Calu3 (cell line): ENCODE measurements at places on chromosomes 5 and 9.

DNA sequence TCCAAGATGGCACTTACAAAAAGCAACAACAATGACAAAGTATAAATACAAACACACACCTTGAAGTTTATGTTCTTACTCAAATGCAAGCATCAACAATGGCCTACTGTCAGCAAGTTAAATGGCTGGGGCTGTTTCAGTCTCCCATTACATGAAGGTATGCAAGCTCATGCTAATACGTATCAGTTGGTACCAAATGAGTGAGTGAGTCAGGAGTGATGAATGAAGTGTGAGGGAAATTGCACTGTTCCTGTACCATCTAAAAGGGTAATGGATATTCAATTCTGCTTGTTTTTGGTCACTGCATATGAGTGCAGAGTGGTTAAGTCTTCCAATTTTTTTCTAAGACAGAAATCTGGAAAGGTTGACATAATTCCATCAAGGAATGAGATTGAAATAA is 964.9 kb downstream of the MAT2B start:
- no peak overlapping the region for H3K4me3 ChIP-seq
- H3K27ac ChIP-seq = no peak overlapping the region

DNA sequence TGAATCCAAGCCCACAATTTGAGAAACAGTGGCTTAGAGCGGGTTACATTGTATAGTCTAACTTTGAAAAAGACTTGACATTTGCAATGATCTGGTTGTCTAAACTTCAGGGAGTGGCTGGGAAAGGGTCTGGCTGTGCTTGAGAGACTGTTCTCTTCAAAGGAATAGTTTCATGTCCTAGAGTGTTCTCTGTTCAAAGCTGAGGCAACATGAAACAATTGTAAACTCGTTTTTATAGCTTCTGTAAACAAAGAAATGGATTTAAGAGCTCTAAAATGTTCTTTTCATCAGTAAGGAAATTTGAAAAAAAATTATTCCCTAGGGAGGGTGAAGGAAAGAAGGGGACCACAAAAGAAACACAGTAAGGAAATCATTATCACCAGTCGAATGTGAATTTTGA is 41.6 kb downstream of the FOCAD start:
- no peak overlapping the region for H3K27ac ChIP-seq
- H3K4me3 ChIP-seq = no peak overlapping the region
- H3K27me3 ChIP-seq = no peaks in the 10 kb centered on the region
- H3K4me1 ChIP-seq = no peaks in the 10 kb centered on the region
- DNase-seq = no peak

DNA sequence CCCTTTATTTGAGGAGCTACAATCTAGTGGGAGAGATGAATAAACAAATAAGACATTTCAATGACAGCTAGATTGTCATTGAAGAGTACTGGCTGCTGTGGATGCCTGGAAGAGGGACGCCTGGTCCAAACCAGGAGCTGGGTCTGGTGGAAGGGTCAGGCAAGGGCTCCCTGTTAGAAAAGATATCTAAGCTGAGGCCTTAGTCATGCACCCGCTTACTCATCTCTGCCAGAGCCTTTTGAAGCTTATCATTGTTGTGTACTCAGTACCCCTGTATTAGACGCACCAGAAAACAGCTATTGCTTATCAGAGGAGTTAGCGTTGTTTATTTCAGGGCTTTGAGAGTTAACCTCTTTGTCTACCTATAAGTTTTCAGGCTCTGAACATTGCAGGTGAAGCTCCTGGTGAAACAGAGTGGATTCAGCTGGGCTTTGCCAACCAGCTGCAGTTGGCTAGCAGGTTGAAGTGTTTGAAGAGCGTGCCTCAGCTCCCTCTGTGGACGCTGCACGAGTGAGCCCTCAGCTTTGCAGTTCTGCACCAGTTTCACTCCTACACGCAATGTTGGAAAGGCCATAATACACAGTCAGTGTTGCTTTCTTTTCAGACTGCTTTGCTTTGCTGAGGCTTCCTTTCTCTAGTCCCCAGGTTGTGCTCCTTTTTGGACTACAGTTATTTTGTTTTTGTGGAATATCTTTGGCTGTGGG is 5.6 kb upstream of the GPR151 start:
- H3K4me3 ChIP-seq = no peak overlapping the region
- peaks cover 9% of the 10 kb centered on the region for H3K4me1 ChIP-seq
- H3K36me3 ChIP-seq = no peaks in the 10 kb centered on the region
- peaks cover 13% of the 10 kb centered on the region for H3K27me3 ChIP-seq
- H3K27ac ChIP-seq = no peak overlapping the region

GRCh38 chr9:89606624-89607311 is 2.0 kb downstream of the GADD45G start:
- H3K27ac ChIP-seq = peak overlapping the region; percentile 83
- H3K27me3 ChIP-seq = peaks cover 22% of the 10 kb centered on the region
- peak; percentile 50 for DNase-seq
- H3K4me1 ChIP-seq = peaks cover 13% of the 10 kb centered on the region
- H3K4me3 ChIP-seq = peak overlapping the region; percentile 82
- peaks cover 32% of the 10 kb centered on the region for H3K36me3 ChIP-seq

GRCh38 chr5:115758356-115758755 is 58.1 kb downstream of the CDO1 start:
- H3K4me1 ChIP-seq = no peaks in the 10 kb centered on the region
- no peak overlapping the region for H3K4me3 ChIP-seq
- no peak overlapping the region for H3K27ac ChIP-seq
- H3K27me3 ChIP-seq = no peaks in the 10 kb centered on the region

DNA sequence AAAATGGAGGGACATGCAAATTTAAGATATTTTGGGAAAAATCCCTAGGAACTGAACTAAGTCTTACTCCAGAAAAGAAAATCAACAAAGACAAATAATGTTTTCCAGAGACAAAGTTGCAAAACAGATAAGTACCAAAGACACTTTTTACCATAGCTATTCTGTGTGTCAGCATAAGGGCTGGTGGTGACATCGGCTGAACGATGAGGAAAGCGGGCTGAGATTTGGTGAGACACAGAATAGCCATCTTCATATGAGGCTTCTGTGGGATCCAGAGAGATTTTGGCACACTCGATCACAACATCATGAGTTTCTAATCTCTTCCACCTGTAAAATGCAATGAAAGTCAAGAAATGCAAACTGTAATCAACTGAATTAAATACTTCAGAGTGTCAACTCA is 32.3 kb downstream of the TSC1 start:
- H3K36me3 ChIP-seq = peaks cover 15% of the 10 kb centered on the region
- no peaks in the 10 kb centered on the region for H3K4me1 ChIP-seq
- H3K4me3 ChIP-seq = no peak overlapping the region
- DNase-seq = no peak

GRCh38 chr9:101365181-101365580 is 19.6 kb downstream of the BAAT start:
- H3K36me3 ChIP-seq = peaks cover 5% of the 10 kb centered on the region
- H3K4me3 ChIP-seq = no peak overlapping the region
- H3K27me3 ChIP-seq = no peaks in the 10 kb centered on the region
- no peak for DNase-seq
- H3K27ac ChIP-seq = peak overlapping the region; percentile 77

DNA sequence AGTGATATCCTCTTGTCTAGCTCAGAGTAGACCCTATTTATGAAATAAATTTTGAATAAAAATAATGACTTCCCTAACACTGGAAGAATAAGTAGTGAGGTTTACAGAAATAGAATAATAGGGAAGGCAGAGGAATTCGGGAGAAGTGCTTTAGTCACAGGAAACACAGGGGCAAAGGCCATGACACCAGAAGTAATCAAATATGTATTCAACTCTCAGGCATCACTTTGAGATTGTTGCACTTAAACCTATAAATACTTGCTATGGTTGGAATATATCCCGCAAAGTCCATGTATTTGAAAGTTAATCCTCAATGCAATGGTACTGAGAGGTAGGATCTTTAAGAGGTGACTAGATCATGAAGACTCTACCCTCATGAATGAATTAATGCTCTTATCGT is 166.8 kb downstream of the YIPF5 start:
- H3K4me1 ChIP-seq = no peaks in the 10 kb centered on the region
- no peak overlapping the region for H3K4me3 ChIP-seq
- no peak overlapping the region for H3K27ac ChIP-seq
- H3K27me3 ChIP-seq = no peaks in the 10 kb centered on the region
- H3K36me3 ChIP-seq = no peaks in the 10 kb centered on the region
- DNase-seq = no peak

GRCh38 chr5:143733665-143734455 is 78.1 kb upstream of the HMHB1 start:
- no peaks in the 10 kb centered on the region for H3K36me3 ChIP-seq
- no peaks in the 10 kb centered on the region for H3K27me3 ChIP-seq
- no peak for DNase-seq
- H3K4me1 ChIP-seq = no peaks in the 10 kb centered on the region

DNA sequence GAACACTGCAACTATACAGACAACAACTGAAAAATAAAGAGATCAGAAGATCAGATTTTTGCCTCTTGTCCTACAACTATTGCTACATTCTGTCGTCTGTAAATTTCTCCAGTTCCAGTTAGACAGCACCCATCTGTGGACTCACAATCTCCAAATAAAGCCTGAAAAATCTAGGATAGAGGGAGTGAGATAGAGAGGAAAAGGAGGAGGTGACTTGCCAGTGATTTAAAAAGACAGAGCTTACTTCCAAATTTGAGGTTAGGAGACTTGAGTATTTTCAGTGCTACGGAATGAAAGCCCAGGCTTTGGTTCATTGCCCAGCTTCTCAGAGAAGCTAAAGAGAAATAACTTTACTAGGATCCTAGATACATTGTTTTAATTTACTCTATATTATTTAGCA is 63.6 kb downstream of the PTCD2 start:
- peaks cover 7% of the 10 kb centered on the region for H3K4me1 ChIP-seq
- no peak for DNase-seq
- no peaks in the 10 kb centered on the region for H3K36me3 ChIP-seq

GRCh38 chr5:88694023-88694679 is 188.8 kb downstream of the MEF2C start:
- peaks cover 24% of the 10 kb centered on the region for H3K36me3 ChIP-seq
- H3K4me3 ChIP-seq = no peak overlapping the region
- no peak overlapping the region for H3K27ac ChIP-seq
- H3K4me1 ChIP-seq = peaks cover 34% of the 10 kb centered on the region
- no peak for DNase-seq

DNA sequence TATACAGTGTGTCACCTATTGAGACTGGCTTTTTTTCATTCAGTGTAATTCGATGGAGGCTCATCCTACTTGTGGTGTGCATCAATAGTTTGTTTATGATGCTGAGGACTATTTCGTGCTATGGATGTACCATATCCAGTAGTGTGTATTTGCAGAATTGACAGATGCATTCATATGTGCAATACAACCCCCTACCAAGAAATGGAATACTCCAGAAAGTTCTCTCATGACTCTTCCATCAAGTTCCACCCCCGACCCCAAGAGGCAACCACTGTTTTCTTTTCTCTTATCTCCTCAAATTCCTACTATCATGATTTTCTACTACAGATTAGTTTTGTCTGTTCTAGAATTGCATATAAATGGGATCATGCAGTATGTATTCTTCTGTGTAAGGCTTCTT is 21.9 kb downstream of the FBXO10 start:
- no peak overlapping the region for H3K4me3 ChIP-seq
- H3K4me1 ChIP-seq = no peaks in the 10 kb centered on the region
- no peaks in the 10 kb centered on the region for H3K27me3 ChIP-seq
- no peak for DNase-seq
